ENCODE measurements at places on chromosomes 1 and 21.
A peak's percentile ranks its signal among the peaks of the same experiment; 100 is the strongest.

- peak; percentile 74 for DNase-seq
These were observed 47.1 kb downstream of the CTH start for GRCh38 chr1:70458131-70458530.

DNA sequence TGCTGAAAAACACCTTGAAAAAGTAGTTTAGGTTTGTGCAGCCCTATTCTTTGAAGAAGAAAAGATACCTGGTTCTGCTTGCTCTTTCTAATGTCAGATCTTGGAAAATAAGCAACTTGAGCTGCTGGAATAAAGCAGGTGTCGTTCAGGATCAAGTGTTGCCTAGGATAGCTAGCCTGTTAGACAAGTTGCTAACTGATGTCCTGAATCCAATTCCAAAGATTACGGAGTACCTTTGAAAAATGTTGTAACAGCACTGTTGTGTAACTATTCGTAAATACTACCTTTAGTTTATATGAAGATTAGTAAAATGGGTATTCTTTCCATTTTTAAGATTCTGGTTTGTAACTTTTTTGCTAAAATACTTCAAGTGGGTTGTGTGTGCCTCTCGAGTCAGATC lies 151.5 kb downstream of the CLEC20A start:
- DNase-seq = no peak

DNA sequence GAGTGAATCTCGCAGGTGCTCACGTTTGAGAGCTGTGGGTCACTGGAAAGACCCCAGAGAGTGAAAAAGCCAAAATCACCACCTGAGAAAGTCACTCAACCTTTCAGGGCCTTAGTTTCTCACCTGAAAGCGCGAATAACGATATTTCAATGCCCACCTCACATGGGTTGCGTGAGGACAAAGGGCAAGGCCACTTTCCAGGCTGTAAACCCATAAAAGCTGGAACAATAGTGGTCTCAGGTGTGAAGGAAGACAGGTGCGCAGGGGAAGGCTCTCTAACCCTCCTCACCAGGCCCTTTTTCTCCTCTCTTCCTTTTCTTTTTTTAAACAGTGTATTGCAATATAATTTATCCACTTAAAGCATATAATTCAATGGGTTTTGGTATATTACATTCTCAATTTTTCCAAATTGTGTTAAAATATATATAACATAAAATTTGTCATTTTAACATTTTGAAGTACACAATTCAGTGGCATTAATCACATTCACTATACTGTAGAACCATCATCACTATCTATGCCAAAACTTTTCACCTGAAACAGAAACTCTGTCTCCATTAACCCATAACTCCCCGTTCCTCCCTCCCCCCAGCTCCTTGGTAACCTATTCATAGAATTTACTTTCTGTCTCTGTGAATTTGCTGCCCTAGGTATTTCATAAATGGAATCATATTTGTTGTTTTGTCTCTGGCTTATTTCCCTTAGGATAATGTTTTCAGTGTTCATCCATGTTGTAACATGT lies 118.4 kb upstream of the TNR start:
- DNase-seq = no peak

GRCh38 chr1:193706766-193707165 lies 520.4 kb upstream of the B3GALT2 start:
- DNase-seq = no peak

DNA sequence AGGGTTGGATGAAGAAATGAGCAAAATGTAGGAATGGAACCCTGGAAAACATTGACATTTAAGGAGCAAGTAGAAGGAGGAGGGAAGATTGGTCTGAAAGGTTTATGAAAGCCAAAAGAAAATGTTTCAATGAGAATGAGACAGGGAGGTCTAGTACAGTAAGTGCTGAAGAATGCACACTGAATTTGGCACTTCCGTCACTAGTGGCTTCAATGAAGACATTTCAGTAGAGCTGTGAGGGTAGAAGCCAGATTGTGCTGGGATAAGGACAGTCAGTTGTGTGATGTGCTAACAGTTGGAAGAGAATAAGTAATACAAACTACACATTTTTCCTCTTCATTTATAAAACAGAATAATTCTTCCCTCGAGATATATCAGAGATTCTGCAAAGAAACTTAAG lies 17.1 kb downstream of the THEM4 start:
- DNase-seq = no peak

All from COLO829 (cell line).